Activated T-cell treated with anti-CD3 and anti-CD28 coated beads, Interleukin-2, amount 50 U/mL, for 72 hours (primary cell): ENCODE measurements at places on chromosomes 3 and 15.
A peak's percentile ranks its signal among the peaks of the same experiment; 100 is the strongest.

- peaks cover 14% of the 10 kb centered on the region for H3K4me1 ChIP-seq
- no peak overlapping the region for H3K27ac ChIP-seq
- no peak for DNase-seq
- no peak overlapping the region for H3K4me3 ChIP-seq
- no peaks in the 10 kb centered on the region for H3K36me3 ChIP-seq
Observed at GRCh38 chr3:58524326-58524888, 12.6 kb downstream of the ACOX2 start.

- DNase-seq, result no peak
- H3K27me3 ChIP-seq, result no peaks in the 10 kb centered on the region
- no peak overlapping the region for H3K27ac ChIP-seq
- H3K36me3 ChIP-seq, result peaks cover 2% of the 10 kb centered on the region
Observed at GRCh38 chr3:4174791-4175190, 128.4 kb upstream of the SETMAR start.

DNA sequence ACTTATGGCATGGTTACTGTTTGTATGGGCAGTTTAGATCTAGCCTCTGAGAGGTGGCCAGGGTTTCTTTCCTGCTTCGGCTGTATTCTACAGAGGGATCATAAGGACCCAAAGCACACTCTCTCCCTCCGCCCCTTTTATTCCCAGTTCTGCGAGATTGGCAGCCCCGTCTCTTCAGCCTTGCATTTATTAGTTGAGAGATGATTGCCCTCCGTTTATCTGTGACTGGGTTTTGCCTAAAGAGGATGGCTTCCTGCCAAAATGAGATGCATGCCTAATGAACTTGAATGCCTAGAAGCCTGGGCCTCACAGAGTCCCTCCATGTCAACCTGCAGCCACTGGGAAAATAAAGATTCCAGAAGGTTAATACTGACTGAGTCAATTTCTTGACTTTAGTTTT, 97.1 kb upstream of the CHL1 start:
- no peak for DNase-seq
- H3K36me3 ChIP-seq, result no peaks in the 10 kb centered on the region

DNA sequence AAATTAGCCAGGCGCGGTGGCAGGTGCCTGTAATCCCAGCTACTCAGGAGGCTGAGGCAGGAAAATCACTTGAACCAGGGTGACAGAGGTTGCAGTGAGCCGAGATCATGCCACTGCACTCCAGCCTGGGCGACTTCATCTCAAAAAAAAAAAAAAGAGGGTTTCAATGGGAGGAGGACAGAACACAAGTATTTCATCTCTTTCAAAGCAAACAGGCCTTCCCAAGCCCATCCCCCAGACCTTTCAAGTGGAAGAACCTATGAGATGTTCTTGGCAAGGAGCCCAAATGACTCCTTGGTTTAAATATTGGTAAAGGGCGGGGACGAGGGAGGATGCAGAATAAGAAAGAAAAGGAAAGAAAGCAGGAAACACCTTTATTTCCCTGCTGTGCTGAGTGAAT, 62.2 kb upstream of the MCF2L2 start:
- H3K27ac ChIP-seq, result no peak overlapping the region
- no peaks in the 10 kb centered on the region for H3K27me3 ChIP-seq
- H3K4me1 ChIP-seq, result peaks cover 10% of the 10 kb centered on the region
- H3K4me3 ChIP-seq, result no peak overlapping the region
- H3K36me3 ChIP-seq, result peaks cover 6% of the 10 kb centered on the region

GRCh38 chr3:188446014-188446413, 292.1 kb downstream of the LPP start:
- H3K27ac ChIP-seq, result peak overlapping the region; percentile 50
- H3K36me3 ChIP-seq, result peaks cover 4% of the 10 kb centered on the region
- H3K4me1 ChIP-seq, result peaks cover 16% of the 10 kb centered on the region

- H3K27me3 ChIP-seq, result no peaks in the 10 kb centered on the region
- H3K4me1 ChIP-seq, result peaks cover 71% of the 10 kb centered on the region
- peak overlapping the region; percentile 34 for H3K27ac ChIP-seq
- peaks cover 10% of the 10 kb centered on the region for H3K36me3 ChIP-seq
- H3K4me3 ChIP-seq, result peak overlapping the region; percentile 95
Observed at GRCh38 chr15:70095408-70096214, 2.1 kb downstream of the TLE3 start.
